ENCODE measurements at places on chromosomes 11 and 22. TPM values are rescaled to one million over a fixed set of nuclear protein-coding genes. Genes with fewer than 3 reads are reported as not detected.

ALDH3B2 gene
- 0.55 TPM for total RNA-seq

FLRT1 gene
- 14.0 TPM for total RNA-seq

CENATAC gene
- total RNA-seq, result 48.5 TPM

OR52E8 gene
- total RNA-seq, result not detected

BRSK2 gene
- total RNA-seq, result 50.6 TPM

IL17REL gene
- 0.55 TPM for total RNA-seq

NRXN2 gene
- 83.9 TPM for total RNA-seq

OR51D1 gene
- total RNA-seq, result not detected

SLC6A5 gene
- 0.99 TPM for total RNA-seq

TRIM6 gene
- total RNA-seq, result 5.8 TPM

ANGPTL5 gene
- 0.93 TPM for total RNA-seq

LRRC32 gene
- 25.8 TPM for total RNA-seq

KRTAP5-2 gene
- not detected for total RNA-seq

LTBP3 gene
- total RNA-seq, result 190 TPM

LMNTD2 gene
- total RNA-seq, result 0.33 TPM

B3GAT1 gene
- total RNA-seq, result 19.8 TPM

TEF gene
- total RNA-seq, result 25.1 TPM

Data from camera-type eye (tissue), 1 donor.